ENCODE measurements at places on chromosomes 1 and 21.

- DNase-seq = no peak
These were observed 43.0 kb downstream of the ACOT7 start for GRCh38 chr1:6350416-6351088.

DNA sequence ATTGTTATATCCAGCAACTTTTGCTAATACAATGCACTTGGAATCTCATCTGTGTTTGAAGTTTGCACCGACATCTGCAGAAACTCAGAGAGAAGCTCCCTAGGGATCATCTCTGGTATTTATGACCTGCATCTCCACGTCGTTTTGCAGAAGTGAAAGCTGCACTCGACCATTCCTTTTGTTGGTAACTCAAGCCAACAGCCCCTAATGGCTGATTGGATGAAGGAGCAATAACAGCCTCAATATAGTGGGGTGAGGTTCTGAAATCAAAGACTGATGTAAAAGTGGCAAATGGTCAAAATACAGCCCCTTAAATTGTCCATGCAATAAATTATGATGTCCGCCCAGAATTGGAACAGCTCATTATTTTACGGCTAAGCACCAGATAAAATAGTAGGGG lies 344.2 kb upstream of the KAZN start:
- DNase-seq = no peak

DNA sequence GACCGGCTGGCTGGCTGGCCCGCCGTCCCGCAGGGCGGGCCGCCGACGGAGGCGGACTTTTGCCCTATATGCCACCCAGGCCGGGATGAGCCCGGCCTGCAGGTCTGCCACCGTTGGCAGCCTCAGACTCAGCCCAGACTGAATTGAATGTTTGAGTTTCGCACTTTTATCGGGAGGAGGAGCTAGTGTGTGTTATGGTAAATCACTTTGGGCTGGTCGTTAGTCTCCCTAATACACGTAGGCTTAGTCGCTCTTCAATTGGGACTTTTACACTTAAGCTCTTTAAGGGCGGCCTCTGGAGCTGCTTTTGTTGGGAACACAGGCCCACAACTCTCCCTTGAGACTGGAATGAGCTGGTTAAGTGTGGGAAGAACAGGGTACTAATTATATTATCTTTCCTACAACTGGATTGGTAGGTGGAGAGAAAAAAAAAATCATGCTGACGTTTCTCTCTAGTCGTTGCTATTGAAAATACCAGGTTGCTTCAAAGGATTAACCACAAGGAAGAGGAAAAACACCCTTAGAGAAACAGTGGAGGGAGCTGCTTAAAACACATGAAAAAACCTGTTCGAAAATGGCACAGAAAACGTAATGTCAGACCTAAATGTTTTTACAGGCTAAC lies 1.4 kb upstream of the IRF2BP2 start:
- DNase-seq = no peak

GRCh38 chr1:11885916-11886315 lies 27.2 kb upstream of the NPPB start:
- no peak for DNase-seq

DNA sequence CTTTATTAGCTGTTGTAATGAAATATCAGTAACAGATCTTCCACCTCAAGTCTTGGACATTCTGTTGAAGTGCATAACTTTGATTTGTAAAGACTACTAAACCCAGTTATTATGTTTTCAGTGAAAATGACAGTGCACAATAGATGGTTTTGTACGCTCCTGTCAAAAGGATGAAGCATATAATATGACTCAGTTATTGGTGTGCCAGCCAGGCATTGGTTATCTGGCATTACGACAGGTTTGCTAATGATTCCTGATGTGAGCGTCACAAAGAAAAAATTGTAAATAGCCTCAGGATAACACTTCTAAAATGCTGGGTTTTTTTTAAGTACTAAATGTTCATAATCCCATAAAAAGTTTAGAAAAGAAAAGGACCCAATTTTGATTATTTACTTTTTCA lies 147.9 kb downstream of the MAGI3 start:
- no peak for DNase-seq

DNA sequence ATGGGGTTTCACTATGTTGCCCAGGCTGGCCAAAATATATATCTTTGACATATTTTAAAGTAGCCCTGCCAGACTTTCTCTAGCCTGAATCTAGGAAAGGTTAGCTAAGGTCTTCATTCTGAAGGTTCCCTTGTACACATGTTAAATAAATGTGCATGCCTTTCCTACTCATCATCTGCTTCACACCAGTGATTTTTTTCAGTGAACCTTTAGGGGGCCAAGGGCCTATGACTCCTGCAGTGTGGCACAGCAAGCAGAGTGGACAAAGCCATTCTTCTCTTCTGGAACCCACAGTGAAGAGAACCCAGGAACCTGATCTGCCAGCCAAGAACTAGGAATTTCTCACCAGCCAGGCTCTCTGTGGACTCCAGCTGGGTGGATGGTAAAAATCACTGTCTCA lies 22.9 kb downstream of the CBR1 start:
- DNase-seq = no peak

- DNase-seq = no peak
These were observed 210.1 kb downstream of the FGGY start for GRCh38 chr1:59506952-59507351.

DNA sequence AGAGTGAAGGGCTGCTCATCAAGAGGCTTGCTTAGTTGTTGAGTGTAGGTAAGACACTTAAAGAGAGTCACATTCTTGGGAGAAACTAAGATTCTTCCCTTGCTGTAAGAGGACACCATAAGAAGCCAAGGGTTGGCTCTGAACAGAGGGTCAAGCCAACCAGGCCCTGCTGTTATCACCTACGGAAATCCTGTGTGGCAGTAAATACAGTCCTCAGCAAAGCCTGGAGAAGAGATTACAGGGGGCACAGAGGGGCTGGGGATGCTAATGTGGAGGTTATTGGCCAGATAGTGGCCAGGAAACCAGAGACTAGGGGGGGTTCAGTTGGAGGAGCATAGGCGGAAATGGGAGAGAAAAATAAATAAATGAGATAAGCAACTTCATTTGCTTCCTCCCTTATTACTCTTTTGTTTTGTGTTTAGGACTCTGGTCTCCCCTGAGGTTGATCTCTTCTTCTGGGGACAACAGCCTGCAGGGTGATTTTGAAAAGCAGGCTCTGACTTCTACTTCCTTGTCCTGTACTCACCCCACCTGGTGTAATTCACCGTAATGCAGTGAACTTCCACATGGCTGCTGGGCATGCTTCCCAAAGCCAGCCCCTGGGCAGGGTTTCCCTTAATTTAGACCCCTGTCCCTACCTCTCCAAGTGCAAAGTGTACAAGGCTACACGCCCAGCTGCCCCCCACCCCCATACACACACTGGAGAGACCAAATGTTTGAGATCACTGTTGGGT lies 40.9 kb downstream of the MTARC1 start:
- DNase-seq = no peak

GRCh38 chr1:5921129-5921528 lies 71.1 kb downstream of the NPHP4 start:
- no peak for DNase-seq

DNA sequence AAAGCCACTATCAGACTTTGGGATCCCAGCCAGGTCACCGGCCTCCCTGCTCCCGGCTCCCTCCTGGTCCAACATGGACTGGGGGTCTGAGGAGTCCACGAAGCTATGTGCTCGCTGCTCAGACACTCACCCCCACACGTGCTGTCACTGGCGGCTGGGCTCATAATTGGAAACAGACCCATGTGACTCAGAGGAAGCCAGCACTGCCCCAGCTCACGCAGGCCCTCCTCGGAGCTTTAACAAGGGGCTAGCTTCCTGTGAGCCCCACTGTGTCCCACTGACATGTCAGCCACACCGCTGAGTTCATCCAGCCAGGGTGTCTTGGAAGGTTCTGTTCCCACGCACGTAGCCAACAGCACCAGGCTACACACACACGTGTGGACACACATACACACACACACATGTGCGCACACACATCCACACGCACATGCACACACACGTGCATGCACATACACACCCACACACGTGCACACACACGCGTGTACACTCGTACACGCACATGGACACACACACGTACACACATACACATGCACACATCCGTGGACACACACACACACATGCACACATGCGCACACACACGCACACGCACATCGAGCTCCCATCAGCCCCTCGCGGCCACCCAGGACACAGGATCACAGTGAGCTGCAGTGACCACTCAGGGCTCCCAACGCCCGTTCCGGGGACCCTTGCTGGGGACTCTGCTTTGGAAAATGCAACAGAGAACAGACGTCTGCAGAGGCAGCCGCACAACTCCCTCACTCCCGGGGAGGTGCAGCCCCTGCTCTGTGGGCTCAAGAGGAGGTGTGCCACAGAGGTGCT lies 18.4 kb upstream of the COL6A2 start:
- DNase-seq = no peak

- DNase-seq = no peak
These were observed 120.5 kb upstream of the CD34 start for GRCh38 chr1:208031316-208031931.

GRCh38 chr1:30525631-30525970 lies 197.8 kb downstream of the MATN1 start:
- no peak for DNase-seq

DNA sequence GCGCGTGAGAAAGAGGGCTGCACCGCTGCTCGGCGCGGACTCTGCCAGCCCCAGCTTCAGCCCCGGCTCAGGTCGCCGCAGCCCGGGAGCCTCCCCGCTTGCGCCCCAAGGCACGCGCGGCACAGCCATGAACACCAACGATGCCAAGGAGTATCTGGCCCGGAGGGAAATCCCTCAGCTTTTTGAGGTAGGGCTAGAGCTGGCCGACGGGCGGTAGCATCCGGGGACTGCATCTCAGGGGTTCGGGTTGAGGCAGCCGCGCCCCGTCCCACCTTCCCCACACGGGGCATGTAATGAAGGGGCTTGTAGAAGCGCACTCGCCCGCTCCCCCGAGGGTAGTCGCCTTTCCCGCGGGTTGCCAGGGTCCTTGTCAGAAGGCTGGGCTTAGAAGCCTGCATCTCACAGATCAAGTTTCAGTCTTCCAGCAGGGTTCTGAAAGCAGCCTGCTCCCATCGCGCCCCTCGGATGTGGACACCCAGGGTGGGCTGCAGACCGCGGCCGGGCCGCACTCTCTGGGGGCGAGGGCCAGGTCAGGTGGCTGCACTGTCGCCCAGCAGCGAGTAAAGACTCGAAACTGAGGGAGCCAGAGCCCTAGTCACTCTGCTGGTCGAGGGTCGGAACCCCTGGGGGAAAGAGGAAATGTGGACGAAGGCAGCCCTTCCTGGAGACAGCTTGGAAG lies 507 bp downstream of the AK5 start:
- DNase-seq = peak; percentile 51

- no peak for DNase-seq
These were observed 160.5 kb downstream of the LRRC7 start for GRCh38 chr1:69728206-69728605.

- DNase-seq = no peak
These were observed 932.8 kb downstream of the TTLL7 start for GRCh38 chr1:83065952-83066727.
